ENCODE measurements at places on chromosomes 4 and X.

- no peak for DNase-seq
Observed at GRCh38 chr4:172390331-172390730, 577.1 kb downstream of the GALNTL6 start.

- no peak for DNase-seq
Observed at GRCh38 chr4:143700416-143701352, at the start of gene FREM3. FREM3 (minus strand) TSS chr4:143700675; CDS start chr4:143700675, 0 bp downstream.

- DNase-seq, result no peak
Observed at GRCh38 chr4:143127621-143128020, 57.1 kb upstream of the USP38 start.

GRCh38 chr4:54709400-54709799 is 51.6 kb downstream of the KIT start:
- DNase-seq, result no peak

DNA sequence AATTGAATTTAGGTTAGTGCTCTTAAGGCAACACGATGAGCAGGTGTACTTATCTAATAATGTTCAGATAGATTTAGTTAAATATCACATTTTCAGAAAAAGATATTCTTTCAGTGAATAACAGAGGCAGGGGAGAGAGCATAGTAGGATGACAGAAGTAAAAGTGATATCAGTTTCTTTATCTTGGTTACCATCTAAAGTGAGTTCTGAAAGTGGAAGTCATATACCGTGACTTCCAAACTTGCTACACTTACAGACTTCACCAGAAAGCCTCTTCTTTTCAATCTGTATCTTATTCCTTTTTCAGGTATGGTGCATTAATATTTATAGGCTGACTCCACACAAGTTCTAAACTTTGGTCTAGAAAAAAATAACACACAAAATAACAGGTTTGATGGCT is 124.9 kb downstream of the POU4F2 start:
- DNase-seq, result no peak
